ENCODE measurements at places on chromosomes 12 and 14.
A peak's percentile ranks its signal among the peaks of the same experiment; 100 is the strongest.

- DNase-seq: peak; percentile 5
These were observed 713 bp downstream of the FRMD6 start for GRCh38 chr14:51652168-51653078.

GRCh38 chr14:56324454-56324853, 206.2 kb downstream of the PELI2 start:
- no peak for DNase-seq

GRCh38 chr14:90277581-90278198, 21.3 kb downstream of the PSMC1 start:
- DNase-seq: no peak

- DNase-seq: no peak
These were observed 11.0 kb upstream of the DHRS4 start for GRCh38 chr14:23942587-23942986.

DNA sequence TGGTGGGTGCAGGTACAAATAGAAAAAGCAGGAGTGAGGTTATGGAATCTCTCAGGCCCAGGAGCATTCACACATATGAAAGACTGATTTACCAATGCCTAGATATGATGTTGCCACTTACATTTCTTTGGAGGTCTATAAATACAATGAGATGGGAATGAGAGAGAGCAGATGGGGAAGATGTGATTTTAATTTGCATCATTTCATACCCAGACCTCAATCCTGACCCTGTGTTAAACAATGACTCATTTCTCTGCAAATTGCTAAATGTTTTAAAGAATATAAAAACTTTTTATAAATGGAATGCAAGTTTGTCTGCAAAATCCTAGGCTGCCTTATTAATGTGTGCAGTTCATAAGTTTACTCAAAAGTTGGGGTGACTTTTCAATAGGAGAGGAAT, 38.6 kb upstream of the GNG2 start:
- no peak for DNase-seq

GRCh38 chr14:105328678-105329390, 14.3 kb downstream of the PACS2 start:
- DNase-seq: no peak

DNA sequence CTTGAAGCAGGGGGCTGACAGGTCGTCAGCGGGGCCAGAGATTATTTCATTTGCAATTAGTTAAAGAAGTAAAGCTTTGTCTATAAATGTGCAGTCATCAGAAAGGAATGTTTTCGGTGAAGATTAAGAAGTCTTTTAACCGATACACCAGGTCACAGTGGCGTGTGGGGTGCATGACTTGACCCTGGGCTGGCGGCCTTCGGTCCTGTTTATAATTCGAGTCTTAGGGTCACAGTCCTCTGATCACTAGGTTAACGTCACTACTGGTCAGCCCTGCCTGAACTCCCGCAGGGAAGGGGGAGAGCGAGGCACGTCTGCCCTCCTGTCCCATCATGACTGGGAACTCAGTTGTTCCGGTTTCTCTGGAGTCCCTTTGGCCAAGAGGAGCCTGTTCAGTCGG, 5.0 kb upstream of the C14orf180 start:
- DNase-seq: no peak

GRCh38 chr12:61687407-61687806, 572.8 kb upstream of the USP15 start:
- DNase-seq: no peak

- DNase-seq: no peak
These were observed 172.3 kb downstream of the FOXN3 start for GRCh38 chr14:89244720-89245119.

DNA sequence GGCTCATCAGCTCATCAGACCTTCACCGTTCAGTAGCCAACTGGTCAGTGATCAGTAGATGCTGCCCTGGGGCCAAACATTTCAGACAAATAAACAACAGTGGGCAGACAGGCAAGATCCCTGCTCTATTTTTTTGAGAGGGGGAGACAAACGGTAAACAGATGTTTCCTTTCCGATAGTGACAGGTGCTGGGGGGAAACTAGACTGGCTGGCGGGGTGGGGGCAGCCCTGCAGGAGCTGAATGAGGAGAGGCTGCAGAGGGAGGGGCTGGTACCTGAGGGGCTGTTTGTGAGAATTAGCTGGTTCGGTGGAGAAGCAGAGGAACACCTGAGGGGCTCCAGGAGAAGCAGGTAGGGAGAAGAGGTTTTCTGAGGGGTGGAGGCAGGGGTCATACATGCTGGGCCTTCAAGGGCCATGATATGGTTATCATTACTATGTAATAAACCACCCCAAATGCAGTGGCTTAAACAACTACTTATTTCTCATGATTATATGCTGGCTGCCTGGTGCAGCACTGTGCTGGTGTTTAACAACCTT, 8.2 kb upstream of the GOLGA3 start:
- no peak for DNase-seq

GRCh38 chr12:124719231-124719630, 144.4 kb downstream of the SCARB1 start:
- no peak for DNase-seq

DNA sequence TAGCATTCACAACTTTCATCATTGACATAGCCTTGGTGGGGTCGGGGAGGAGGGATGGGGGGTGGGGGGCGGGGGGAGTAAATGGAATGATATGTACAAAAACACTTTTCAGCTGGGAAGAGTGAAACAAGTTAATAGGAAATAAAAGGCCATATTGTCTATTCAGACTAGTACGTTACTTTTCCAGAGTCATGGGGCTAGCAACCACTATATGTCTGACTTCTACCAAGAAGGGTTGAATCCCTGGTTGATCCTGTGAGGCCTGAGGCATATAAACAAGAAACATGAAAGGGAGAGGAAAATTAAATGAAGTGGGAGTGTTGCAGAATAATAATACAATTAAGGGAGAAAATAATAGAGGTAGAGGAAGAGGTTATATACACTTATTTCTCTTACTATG, 225.5 kb downstream of the ERC1 start:
- no peak for DNase-seq

DNA sequence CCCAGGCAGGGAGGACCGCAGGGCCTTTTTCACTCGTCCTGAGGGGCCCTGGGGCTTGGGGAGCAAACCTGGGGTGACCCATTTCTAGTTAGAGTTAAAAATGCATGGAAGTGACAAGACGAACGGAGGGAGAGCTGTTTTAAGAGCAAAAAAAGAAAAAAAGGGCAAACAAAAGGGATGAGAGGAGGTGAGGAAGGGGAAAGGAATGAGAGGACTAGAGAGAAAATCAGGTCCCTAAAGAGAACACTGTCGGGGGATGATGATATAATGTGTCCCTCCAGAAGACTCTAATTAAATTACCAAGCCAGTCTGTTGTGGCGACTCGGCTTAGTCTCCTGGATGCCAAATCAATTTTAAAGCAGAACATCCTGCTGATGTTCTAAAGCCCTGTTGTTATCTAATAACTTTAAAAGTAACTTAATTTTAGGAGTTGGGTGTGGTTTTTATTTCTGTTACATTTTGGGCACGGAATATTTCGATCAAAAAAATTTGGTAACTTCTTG, 1.1 kb downstream of the ANO6 start:
- no peak for DNase-seq

DNA sequence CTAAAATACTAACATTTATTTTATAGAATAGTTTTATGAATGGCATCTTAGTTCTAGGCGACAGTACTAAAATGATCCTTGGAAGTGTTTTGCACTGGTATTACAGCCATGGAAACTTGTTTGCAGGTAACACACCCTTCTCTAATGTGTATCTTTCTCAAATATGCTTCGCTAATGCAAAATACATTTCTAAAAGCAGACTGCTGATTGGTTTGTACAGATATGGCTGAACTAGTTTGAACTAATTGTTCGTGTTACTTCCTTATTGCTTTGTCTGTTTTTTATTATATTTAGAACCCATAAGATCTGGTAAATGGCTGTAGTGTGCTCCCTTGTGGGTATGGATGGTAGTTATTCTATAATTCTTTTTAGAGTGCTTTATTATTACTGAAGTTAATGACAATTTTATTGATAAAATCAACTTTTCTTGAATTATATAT, 53.0 kb downstream of the ATF7IP start:
- no peak for DNase-seq

- DNase-seq: no peak
These were observed 295.0 kb upstream of the MGAT4C start for GRCh38 chr12:86551146-86551571.

- no peak for DNase-seq
These were observed 22.2 kb downstream of the COX8C start for GRCh38 chr14:93368996-93369712.

- no peak for DNase-seq
These were observed 11.7 kb upstream of the SIVA1 start for GRCh38 chr14:104741108-104741802.

DNA sequence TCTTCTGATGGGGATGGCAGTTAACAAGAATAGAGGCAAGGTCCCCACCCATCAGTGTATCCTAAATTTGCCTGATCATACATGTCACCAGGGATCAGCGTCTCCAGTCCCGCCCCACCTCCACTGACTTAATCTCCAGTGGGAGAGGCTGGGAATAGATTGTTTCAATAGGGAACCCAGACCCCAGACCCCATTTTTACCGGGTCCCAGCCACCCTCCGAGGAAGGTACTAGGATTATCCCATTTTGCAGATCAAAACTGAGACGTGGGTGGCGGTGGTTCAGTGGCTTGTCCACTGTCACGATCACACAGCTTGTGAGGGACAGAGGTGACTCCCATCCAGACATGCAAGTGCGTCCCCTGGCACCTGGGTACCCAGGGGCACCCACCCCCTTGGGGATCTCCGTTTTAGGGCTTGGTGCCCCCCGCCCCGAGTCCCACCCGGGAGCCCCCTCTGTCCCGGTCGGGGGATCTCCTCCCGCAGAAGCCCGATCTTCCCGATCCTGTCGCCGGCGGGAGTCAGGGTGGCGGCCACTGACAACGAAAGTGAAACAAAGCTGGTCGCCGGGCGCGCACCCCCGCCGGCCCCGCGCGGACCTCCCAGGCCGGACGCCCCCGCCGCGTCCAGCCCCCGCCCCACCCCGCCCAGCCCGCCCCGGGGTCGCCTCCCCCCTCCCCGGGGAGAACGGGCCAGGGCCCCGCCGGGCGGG, 523 bp downstream of the WSB2 start:
- peak; percentile 9 for DNase-seq

DNA sequence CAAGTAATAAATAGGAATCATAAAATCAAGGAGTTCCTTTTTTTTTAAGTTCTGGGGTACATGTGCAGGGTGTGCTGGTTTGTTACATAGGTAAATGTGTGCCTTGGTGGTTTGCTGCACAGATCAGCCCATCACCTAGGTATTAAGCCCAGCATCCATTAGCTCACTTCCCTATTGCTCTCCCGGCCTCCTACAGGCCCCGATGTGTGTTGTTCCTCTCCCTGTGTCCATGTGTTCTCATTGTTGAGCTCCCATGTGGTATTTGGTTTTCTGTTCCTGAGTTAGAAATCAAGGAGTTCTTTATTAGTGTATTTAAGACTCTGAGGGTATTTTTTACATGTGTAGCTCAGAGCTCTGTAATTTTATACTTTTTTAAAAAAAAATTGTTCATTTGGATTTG, 86.0 kb downstream of the SCFD1 start:
- DNase-seq: no peak
